ENCODE measurements at places on chromosomes 6 and 20.

- no peak for DNase-seq
Observed at GRCh38 chr6:111912904-111913303, 39.7 kb upstream of the FYN start.

DNA sequence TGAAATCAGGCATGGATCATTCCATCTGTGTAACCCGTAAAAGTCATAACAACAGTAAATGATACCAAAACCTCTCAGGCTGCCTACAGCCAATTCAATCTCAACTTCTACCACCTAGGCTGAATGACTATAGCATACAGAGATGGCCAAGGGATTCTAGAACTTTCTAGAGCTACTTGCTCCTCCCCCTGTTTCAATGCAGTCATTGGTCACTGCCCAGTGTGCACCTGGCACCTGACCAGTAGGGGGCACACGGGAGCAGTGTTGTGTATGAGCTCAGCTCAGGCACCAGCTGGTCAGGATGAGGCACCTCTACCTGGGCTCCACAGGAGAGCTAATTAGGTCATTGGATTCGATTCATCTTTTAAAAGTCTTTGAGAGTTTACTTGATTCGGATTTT lies 86.2 kb downstream of the PLEKHG1 start:
- DNase-seq: no peak

DNA sequence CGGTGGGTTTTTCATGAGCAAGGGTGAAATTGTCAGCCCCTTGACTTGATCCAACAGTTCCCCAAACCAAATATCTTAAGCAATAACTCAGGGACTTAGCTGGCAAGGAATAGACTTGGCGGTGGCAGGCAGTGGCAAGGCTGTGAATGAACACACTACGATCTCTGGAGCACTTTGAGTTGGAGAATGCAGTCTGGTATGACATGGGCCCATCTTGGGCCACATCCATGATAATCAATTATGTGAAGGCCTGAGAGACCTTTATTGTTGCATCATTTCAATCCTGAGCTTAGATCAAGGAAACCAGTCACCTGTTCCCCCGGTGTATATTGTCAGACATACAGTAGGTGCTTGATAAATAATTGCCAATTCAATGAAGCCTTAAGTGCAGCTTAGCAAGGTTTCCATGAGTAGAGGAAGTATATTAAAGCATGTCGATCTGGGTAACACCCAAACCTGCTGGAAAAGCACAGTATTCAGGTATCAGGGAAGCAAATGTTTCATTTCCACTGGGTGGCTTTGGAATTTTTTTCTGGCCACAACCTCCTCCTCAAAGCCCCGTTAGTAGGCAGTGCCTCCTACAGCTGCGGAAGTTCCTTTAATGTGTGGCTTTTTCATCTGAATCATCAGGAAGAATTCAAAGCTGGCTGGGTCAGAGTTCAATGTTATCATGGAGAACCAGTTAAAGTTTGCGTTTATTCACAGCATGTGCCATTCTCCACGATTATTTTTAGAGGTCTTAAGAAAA lies 10.2 kb downstream of the CASS4 start:
- DNase-seq: no peak

DNA sequence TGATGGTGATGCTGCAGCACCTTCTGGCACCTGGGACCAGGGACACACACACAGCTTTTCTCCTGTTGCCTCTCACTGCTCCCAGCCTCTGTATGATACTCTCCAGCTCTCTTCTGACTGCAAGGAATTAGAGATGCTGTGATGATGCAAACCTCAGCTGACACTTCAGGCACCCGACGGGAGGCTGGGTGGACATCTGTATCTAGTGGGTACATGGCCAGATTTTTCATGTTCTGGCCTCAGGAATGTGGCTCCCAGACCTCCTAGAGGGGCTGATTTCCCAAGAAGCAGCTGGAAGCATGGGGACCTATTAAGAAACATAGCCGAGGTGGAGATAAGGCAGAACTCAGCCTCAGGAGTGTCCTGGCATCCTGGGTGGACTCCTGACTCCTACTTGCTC lies 6.8 kb upstream of the EPB41L1 start:
- no peak for DNase-seq

DNA sequence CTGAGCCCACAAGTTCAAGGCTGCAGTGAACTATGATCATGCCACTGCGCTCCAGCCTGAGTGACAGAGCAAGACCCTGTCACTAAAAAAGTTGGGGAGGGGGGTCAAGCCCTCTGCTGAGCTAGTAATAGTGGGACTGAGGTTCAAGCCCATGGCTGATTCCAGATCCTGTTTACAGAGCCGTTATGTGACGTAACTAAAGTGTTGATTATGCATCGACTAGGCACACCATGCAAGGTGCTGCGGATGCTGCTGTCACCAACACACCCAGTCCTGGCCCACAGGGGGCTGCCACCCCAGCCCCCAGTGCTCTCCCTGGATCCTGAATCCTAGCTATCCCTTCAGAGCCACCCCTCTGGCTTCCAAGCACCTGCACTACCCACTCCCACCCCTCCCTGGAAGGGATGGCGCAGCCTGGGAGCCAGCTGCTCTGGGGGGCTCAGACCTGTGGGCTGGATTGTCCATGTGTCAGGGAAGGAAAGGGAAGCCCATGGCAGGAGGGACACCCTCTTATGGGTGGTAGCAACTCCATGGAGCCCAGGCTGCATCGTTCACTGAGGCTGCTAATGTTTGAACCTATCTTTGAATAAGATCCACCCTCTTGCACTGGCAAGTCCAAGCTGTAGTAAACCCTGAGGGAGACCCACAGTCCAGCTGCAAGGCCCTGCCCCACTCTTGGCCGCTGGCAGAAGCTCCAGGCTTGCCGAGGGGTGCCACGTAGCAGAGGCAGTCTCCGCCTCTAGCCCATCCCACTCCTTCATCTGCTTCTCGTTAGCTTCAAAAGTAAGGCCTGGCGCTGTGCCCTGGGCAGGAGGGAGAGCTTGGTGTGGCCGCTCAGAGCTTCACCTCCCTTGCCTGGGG lies 95.0 kb downstream of the SNX5 start:
- no peak for DNase-seq

GRCh38 chr6:124738482-124738881 lies 223.8 kb upstream of the RNF217 start:
- no peak for DNase-seq

DNA sequence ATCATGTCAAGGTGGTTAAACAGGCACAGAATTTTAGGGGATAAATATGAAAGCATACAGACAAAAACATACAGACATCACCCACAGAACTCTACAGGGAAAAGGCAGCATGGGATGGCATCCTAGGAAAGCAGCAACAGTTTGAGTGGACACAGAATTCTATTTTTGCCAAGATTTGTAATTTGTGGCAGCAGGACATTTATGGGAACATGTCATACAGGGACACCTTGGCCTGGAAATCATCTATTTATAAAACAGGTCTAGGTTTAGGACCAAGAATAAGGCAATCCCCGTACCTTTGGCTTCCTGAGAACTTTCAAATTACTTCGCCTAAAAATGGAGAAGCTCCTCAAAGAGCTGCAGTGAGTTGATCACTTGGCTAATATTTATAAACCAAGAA lies 17.5 kb downstream of the ARHGAP18 start:
- DNase-seq: no peak

DNA sequence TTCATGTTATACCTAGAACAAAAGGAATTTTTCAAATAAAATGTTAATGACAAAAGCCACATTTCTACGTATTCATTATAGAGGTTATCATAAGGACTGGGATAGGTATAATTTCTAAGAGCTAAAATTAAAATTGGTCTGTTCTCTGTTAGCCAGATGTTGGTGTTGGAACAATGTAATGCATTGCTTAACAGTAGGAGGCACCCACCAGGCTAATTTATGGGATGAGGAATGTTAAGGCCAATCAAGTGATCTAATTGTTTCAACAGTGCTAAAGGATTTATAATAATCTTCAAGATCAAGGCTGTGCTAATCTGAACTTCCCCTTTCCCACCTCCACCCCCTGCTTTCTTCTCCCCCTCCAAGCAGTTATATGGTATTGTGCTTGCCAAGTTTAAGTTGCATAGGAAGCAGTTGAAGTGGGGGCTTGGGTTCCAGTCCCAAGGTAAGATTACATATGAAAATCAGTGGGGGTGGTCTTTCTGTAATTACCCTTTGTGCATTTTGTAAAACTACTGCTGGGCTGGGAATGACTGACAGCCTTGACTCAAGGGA lies 89.2 kb upstream of the BACH2 start:
- no peak for DNase-seq

DNA sequence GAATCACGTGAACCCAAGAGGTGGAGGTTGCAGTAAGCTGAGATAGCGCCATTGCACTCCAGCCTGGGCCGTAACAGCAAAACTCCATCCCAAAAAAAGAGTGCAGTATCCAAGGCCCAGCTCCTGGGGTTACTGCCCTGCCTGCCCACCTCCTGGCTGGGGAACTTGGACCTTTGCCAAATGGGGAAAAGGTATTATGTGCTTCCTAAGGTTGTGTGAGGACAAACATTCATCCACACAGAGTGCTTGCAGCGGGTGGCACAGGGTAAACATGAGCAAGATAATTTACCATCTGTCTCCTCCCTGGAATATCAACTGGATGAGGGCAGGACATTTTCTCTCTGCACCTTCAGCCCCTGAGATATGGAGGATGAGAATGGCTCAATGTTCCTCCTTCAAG lies 94.9 kb upstream of the POPDC3 start:
- no peak for DNase-seq

DNA sequence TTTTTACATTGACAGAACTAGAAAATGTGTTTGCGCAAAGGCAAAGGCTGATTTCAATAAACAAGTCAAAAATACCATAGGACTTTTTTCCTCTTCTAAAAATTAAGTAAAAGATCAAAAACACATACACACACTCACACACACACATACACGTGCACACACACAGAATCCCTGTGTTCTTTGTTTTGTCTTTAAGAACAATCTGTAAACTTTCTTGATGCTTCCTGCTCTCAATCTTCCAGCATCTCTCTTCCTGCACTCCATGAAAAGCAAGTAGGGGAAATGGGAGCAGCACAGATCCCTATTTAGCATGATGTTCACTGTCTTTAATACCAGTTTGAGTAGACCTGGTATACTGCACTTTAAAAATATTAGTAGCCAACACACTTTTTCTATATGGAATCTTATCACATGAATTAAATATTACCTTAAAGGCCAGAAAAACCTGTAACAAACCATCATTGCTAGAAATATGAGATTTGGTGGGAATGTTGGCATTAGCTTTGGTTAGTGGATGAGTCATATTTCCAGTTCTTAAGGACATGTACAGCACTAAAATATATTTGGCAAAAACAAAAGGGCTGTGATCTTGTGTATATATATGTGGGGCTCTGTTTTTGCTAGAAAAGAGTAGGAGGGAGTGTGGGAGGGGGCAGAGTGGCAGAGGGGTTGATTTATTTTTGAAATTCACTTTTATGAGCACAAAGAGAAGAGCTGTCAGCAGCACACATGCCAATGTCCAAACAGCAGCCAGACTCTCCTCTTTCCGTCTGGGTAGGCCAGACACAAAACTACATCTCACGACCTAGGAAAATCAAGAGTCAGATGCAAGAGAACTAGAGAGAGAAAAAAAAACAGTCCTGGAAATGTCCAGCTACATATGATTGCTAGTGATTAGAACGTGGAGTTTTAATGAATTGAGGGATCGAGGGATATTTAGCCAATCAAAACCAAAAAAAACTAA lies 4.6 kb downstream of the PTPRK start:
- no peak for DNase-seq

DNA sequence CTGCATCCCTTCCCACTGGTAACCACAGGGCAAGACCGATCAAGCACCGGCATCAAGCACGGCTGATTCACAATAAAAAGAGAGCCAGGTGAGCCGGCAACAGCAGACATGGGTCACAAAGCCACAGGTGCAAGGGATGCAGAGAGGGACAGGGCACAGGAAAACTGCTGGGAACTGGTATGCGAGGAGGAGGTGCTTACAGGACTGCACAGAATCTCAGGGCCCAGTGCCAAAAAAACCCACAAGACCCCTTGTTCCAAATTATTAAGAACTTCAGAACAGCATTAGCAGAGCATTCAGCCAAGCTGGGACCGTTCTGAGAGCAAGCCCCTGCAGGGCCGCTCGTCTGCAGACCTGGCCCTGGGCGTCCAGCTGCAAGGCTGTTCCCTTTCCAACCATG lies 35.4 kb downstream of the BFSP1 start:
- DNase-seq: no peak

- DNase-seq: no peak
Observed at GRCh38 chr6:94801344-94801743, 776.0 kb upstream of the MANEA start.

DNA sequence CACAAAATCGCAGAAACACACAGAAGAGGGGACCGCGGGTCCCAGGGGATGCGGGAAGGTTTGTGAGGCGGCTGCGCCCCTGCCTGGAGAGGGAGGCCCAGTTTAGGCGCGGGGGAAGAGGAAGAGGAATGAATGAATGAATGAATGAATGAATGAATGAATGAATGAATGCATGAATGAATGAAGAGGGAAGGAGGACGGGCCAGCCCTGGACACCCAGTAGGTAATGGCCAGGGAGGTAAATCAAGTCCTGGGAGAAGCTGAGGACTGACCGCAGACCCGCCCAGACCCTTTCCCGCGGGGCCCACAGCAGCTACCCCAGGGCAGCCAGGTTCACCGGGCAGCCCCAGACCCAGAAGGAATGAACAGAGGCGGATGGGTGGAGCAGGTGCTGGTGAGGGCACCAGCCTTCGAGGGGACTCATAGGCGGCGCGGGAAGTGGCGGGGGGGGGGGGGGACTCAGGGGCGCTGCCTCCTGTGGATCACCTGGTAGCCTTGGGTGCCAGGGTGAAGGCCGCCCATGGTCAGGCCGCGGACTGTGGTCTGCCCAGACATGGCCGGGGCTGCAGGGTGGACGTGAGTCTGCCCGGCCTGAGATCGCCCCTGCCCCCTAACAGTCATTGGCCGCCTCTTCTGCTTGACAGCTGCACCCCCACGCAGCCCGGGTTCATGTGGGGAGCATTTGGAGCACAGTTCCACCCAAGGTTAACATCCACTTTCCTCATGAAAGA lies 192.0 kb upstream of the PDE10A start:
- DNase-seq: no peak

DNA sequence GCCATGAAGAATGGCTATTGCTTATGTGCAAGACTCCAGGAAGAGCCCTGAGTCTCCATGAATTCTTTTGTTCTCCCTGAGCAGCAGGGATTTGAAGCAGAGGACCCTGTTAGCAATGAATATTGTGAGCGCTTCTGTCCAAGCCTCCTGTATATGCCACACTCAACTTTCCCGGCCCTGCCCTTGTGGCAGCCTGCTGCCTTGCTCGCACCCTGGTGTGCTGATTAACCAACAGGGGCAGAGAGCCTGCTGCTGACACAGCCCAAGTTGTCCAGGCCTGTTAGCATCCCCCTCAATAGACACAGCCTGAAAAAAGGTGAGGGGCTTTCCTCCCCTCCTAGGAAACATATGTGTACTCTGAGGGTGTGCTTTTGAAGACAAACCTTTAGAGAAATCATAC lies 131.4 kb downstream of the BMP2 start:
- DNase-seq: no peak

- no peak for DNase-seq
Observed at GRCh38 chr6:2866171-2866846, 24.6 kb upstream of the SERPINB1 start.

- no peak for DNase-seq
Observed at GRCh38 chr20:57087102-57087501, 179.3 kb downstream of the BMP7 start.

GRCh38 chr20:50232651-50233324 lies 42.2 kb downstream of the CEBPB start:
- DNase-seq: no peak

- no peak for DNase-seq
Observed at GRCh38 chr6:98547634-98548033, 286.7 kb upstream of the POU3F2 start.
